Mesothelial cell of epicardium (in vitro differentiated cells): ENCODE measurements at places on chromosomes 11 and 22. TPM values are rescaled to one million over a fixed set of nuclear protein-coding genes. Genes with fewer than 3 reads are reported as not detected.

DNA sequence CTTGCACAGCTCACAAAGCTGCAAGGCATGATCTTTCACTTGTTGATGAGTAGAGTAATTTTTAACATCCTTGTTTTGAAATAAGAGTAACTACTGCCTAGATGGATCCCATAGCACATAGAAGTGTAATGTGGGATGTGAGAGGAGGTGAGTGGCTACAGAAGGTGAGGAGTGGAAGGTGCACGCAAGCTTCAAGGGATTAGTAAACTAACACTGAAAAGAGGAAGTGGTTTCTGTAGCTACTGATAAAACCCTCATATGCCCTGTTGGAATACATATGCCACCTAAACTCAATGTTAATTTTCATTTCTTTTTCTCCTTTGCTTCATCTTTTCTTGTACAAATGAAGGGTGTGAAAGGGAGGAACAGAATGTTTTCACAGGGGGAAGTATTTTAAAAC is 22.0 kb upstream of the CTSC start:
- H3K4me3 ChIP-seq = no peak overlapping the region
- no peak overlapping the region for H3K27ac ChIP-seq
- H3K4me1 ChIP-seq = peaks cover 40% of the 10 kb centered on the region
- no peaks in the 10 kb centered on the region for H3K36me3 ChIP-seq

- no peak for DNase-seq
- H3K36me3 ChIP-seq = peaks cover 2% of the 10 kb centered on the region
- H3K27ac ChIP-seq = no peak overlapping the region
- H3K4me3 ChIP-seq = no peak overlapping the region
- peaks cover 38% of the 10 kb centered on the region for H3K4me1 ChIP-seq
- H3K27me3 ChIP-seq = no peaks in the 10 kb centered on the region
Observed at GRCh38 chr22:29630987-29631386, 27.6 kb downstream of the NF2 start.

- peaks cover 8% of the 10 kb centered on the region for H3K4me1 ChIP-seq
- no peaks in the 10 kb centered on the region for H3K36me3 ChIP-seq
- H3K27me3 ChIP-seq = peaks cover 5% of the 10 kb centered on the region
Observed at GRCh38 chr11:67634366-67635230, 4.9 kb upstream of the NUDT8 start.

DNA sequence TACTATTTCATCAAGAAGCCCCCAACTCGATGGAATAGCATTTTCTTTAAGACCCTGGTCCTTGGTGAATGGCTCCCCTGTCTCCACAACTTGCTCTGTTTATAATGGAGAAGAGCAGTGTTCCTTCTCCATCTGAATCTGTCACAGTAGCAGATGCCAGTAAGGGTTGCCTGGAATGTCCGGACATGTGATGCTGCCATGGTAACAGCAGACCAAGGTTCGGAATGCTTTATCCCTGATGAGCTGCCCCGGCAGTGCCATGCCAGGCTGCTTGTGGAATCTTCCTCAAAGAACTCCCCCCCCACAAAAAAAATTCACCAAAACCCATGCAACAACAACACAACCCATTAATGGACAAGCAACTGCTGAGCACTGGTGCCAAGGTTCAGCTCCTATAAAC is 72.5 kb downstream of the KCNC1 start:
- DNase-seq = no peak
- no peaks in the 10 kb centered on the region for H3K36me3 ChIP-seq
- no peak overlapping the region for H3K4me3 ChIP-seq
- H3K4me1 ChIP-seq = peaks cover 21% of the 10 kb centered on the region

GRCh38 chr22:36807627-36808026 is 9.2 kb downstream of the PVALB start:
- peaks cover 53% of the 10 kb centered on the region for H3K27me3 ChIP-seq
- H3K36me3 ChIP-seq = no peaks in the 10 kb centered on the region
- no peak overlapping the region for H3K27ac ChIP-seq
- H3K4me1 ChIP-seq = no peaks in the 10 kb centered on the region

DNA sequence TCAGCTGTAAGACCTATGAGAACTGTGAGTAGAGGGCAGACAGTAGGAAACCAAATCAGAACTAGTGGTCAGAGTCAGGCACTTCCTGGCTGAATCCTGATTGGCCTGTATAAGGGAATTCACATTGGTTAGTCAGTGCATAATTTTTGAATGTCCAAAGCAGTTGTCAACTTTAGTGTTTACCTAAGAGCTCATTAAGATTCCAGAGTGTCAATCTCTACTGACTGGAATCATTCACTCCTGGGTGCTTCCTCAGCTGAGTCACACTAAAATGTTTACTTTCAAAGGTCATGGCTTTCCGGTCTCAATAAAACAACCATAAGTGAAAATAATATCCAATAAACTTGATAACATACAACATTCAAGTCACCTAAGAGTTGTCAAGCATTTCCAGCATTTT is 306.1 kb downstream of the C11orf87 start:
- peaks cover 9% of the 10 kb centered on the region for H3K4me1 ChIP-seq
- no peaks in the 10 kb centered on the region for H3K27me3 ChIP-seq
- H3K27ac ChIP-seq = no peak overlapping the region
- no peaks in the 10 kb centered on the region for H3K36me3 ChIP-seq
- DNase-seq = no peak

- H3K36me3 ChIP-seq = peaks cover 73% of the 10 kb centered on the region
- no peaks in the 10 kb centered on the region for H3K27me3 ChIP-seq
- no peak for DNase-seq
- no peak overlapping the region for H3K4me3 ChIP-seq
- no peak overlapping the region for H3K27ac ChIP-seq
Observed at GRCh38 chr22:45740236-45740635, 68.6 kb downstream of the ATXN10 start.

DNA sequence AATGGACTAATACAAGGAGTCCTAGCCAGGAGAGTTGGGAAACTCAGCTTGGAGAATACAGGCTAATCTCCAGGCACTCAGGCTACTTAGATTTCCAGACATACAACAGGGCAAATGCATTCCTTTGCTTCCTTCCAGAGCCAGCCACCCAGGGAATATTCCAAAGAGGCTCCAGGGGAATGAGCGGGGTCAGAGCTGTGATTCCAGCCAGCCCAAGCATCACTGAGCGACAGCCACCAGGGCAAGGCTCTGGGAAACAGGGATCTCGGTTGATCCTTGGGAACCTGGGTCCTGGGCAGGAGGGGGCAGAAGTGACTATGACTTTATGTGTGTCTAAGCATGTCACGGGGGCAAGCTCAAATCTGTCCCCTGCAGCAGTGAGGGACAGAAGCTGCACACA is 112.3 kb upstream of the LMO1 start:
- no peak overlapping the region for H3K27ac ChIP-seq
- H3K4me3 ChIP-seq = no peak overlapping the region
- H3K27me3 ChIP-seq = peaks cover 4% of the 10 kb centered on the region
- H3K4me1 ChIP-seq = no peaks in the 10 kb centered on the region
- no peak for DNase-seq
- H3K36me3 ChIP-seq = no peaks in the 10 kb centered on the region

- H3K27ac ChIP-seq = peak overlapping the region; percentile 66
- H3K27me3 ChIP-seq = no peaks in the 10 kb centered on the region
- DNase-seq = no peak
- H3K36me3 ChIP-seq = peaks cover 8% of the 10 kb centered on the region
- peaks cover 41% of the 10 kb centered on the region for H3K4me1 ChIP-seq
Observed at GRCh38 chr22:40236131-40236665, 58.5 kb downstream of the TNRC6B start.

DNA sequence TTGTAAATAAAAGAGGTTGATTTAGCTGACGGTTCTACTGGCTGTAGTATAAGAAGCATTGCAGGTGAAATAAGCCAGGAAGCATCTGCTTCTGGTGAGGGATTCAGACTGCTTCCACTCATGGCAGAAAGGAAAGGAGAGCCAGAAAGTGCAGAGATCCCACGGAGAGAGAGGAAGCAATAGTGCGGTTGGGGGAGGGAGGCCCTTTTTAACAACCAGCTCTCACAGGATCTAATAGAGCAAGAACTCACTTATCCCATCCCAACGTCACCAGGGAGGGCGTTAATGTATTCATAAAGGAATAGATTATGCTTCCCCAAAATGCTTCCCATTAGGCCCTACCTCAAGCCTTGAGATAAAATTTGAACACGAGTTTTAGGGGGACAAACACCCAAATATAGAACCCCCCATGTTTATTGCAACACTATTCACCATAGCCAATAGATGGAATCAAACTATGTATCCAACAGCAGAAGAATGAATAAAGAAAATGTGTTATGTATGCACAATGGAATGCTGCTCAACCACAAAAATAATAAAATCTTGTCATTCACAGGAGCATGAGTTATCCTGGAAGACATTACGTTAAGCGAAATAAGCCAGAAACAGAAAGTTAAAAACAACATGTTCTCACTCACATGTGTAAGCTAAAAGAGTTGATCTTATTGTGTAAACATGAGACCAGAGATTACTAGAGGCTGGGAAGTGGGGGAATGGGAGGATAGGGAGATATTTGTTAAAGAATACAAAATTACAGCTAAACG is 908.3 kb upstream of the ANO3 start:
- no peaks in the 10 kb centered on the region for H3K27me3 ChIP-seq
- no peaks in the 10 kb centered on the region for H3K36me3 ChIP-seq
- H3K27ac ChIP-seq = peak overlapping the region; percentile 65

DNA sequence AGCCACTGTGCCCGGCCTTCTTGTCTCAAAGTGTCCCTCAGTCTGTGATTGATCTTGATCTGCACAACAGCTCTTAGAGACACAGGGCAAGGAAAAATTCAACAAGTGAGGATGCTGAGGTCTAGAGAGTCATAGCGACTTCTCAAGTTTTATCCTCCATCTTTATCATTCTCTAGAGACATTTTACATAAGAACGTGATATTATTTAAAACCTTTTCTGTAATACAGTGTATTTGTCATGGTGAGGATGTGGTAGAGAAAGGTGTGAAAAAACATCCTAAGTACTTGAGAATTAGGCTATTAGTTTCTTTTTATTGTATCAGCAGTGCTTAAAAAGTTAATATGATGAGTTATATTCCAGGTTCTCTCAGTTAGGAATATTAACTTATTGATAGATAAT is 50.2 kb downstream of the EMSY start:
- no peaks in the 10 kb centered on the region for H3K27me3 ChIP-seq
- H3K36me3 ChIP-seq = peaks cover 44% of the 10 kb centered on the region
- no peak overlapping the region for H3K4me3 ChIP-seq

DNA sequence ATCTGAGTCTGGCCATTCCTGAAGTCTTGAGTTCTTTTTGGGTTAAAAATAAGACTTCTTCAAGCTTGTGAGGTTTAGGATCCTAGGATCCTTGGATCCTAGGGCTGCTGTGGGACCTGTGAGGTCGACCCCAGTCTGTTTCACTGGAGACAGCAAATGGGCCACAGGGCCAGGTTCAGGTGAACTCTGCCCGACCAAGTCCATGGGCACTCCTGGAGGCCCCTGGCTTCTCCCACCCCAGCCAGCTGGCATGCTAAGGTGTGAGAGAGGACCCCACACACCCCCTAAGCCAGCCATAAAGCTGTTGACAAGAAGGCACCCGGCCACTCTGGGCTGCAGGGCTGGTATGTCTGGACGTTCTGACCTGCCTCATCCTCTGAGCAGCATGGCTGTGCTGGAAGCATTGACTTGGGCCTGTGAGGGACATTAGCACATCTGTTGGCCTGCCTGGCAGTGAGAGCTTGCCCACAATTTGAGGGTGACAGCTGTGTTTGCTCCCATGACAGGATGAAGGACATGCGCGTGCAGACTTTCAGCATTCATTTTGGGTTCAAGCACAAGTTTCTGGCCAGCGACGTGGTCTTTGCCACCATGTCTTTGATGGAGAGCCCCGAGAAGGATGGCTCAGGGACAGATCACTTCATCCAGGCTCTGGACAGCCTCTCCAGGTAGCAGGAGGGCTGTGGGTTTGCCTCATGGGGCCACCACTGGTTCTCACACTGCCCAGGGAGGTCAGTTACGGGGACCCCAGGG is 16.0 kb downstream of the CLDN5 start:
- H3K4me1 ChIP-seq = no peaks in the 10 kb centered on the region
- H3K27me3 ChIP-seq = no peaks in the 10 kb centered on the region
- H3K36me3 ChIP-seq = peaks cover 12% of the 10 kb centered on the region
- H3K27ac ChIP-seq = no peak overlapping the region
- DNase-seq = no peak

GRCh38 chr11:45494738-45495137 is 170.7 kb downstream of the CHST1 start:
- no peak overlapping the region for H3K4me3 ChIP-seq
- peaks cover 65% of the 10 kb centered on the region for H3K27me3 ChIP-seq
- no peak for DNase-seq

The PRSS23 gene
- total RNA-seq = 28.3 to 29.9 TPM (median 29.4 TPM) in 3 replicates

The CCDC34 gene
- total RNA-seq = 11.1 to 13.9 TPM (median 13.5 TPM) in 3 replicates

The FIBIN gene
- total RNA-seq = 7.0 to 9.3 TPM (median 8.9 TPM) in 3 replicates

The GPR83 gene
- total RNA-seq = 0.09 to 0.18 TPM (median 0.11 TPM) in 3 replicates

The C11orf91 gene
- total RNA-seq = 0.57 to 0.65 TPM in 2 of 3 replicates, not detected in the other
